ENCODE measurements at places on chromosomes 4 and X. TPM values are rescaled to one million over a fixed set of nuclear protein-coding genes. Genes with fewer than 3 reads are reported as not detected.
A peak's percentile ranks its signal among the peaks of the same experiment; 100 is the strongest.

PRAF2 gene
- 40.1 TPM for polyA plus RNA-seq

TMEM255A gene
- polyA plus RNA-seq = 1.0 TPM

IL2 gene
- not detected for polyA plus RNA-seq

PLAC8 gene
- polyA plus RNA-seq = 7.2 TPM

MYOZ2 gene
- 0.20 TPM for polyA plus RNA-seq

FAM47E gene
- polyA plus RNA-seq = 6.4 TPM

- no peak for DNase-seq
Measured at GRCh38 chr4:170256807-170257206, 167.1 kb upstream of the AADAT start.

DNA sequence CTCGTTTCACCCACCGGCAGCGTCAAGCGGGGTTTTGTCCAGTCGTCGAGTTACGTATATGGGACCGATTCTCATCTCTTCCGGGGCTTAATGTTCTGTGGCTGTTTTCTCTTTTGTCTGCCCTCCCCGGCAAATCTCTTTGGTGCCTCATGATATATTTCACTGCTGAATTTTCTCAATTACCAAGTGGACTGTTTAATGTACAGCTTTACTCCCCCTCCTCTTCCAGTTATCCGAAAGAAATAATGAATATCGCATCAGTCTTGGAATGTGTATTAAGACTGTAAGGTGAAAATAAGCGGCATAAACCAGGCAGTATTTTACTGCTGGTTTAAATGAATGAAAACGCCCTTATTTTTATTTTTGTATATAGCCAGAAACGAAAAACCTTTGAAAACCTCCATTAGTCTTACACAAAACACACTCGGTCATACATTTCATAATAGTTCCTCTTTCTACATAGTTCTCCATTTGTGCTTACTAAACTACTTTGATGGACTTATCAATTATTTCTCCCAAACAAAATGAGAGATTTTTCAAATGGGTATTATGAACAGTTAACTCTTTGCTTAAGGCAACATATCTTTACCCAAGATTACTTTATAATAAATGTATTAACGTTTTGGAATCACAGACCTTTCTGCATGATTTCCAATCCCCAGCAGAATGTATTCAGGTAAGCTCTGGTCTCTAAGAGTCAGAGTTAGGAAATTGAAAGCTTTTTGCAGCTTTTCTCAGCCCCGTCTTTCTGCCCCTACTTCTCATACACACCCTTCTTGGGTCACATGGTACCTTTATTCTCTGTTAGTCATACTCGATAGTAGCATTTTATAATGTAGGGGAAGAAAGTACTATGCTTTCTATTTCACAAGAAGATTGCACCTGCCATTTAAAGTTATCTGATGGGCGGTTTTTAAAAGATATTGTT lies 979 bp downstream of the RP2 start:
- DNase-seq = no peak

DNA sequence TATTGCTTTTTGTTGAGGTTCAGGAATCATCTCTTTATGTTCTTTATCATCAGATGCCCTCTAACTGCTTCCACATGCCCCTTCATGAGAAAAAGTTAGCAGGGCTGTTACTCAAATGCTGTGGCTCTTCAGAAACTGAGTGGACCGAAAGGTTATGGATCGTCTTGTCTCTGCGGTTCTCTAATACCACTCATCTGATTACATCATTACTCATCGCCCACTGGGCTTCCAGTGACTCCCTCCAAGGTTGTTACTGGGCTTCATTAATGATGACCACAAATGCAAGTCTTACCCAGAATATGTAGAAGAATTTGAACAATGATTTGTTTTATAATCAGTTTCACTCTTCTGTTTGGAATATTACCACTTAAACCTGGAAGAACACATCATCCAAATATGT lies 67.7 kb downstream of the RWDD4 start:
- no peak for DNase-seq

- no peak for DNase-seq
Measured at GRCh38 chr4:16337936-16338335, 111.7 kb upstream of the TAPT1 start.

DNA sequence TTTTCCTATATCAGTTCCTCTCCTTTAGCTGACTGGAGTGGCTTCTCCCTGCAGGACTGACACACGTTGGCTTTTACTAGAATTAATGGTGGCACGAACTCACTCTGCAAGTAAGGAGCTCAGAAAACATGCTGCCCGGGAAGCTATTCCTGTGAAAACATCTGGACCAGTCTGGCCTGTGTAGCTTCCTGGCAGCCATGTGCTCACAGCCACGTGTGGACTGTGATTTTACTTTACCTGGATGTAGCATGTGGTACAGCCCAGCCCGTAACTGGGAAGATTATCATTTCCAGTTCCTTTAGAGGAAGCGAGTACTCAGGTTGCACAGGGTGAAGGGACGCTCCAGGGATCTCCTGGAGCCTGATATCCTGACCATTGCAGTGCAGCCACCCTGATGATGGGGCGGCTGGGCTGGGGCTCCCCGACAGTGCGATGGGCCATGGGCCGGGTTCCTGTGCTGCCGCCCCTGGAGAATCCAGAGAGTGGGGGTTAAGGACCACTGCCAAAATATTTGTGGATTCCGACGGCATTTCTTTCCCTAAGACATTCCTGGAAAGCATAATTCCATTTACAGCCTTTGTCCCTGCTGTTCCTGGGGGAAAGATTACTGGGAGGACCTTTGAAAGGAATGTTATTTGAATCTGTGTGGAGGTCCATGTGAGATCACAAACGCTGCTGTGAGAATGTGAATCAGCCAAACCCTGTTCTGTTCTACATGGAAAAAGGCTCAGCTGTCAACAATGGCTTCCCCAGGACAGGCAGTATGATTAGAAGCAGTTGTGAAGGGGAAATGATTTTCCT lies 35.0 kb downstream of the PROM1 start:
- no peak for DNase-seq

- DNase-seq = no peak
Measured at GRCh38 chr4:2318476-2318875, 56.6 kb upstream of the MXD4 start.

GRCh38 chrX:108020631-108021030 lies 24.2 kb upstream of the VSIG1 start:
- DNase-seq = no peak

DNA sequence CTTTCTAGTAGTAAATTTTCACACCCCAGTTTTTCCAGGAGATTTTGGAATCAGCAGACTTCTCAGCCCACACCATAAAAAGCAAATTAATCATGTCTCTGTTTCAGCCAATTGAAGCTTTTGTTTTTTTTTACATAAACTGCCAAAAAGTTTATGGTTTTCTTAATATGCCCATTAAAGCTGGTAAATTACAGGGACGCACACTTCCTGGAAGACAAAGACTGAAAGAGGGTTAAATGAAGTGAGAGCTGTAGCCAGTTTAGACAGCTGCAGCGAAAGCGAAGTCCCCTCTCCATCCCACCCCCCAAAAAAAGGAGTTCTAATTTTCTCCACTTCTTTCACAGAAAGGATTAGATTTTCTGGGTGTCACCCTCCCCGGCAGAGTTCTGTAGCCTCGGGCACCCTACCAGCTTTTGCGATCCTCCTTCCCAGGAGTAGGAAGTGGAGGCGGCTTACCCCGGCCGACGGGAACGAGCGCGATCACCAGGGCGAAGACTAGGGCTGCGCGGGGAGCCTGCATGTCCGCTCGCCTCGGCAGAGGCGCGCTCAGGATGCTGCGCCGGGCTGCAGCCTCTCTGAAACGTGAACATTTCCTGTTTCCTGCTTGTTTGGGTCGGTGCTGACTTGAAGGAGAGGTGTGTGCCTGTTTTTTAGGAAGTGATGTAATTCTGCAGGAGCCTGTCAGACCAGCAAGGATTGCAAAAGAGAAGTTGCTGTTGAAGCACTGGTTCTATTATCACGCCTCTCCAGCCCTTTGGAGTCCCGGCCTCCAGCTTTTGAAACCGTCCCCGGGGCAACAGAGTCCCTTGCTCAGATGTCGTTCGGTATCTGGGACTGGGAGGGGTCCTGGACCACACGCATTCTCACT lies at the start of gene TMEM154:
TSS of gene TMEM154 (minus strand) at position 584 of the 868 bp plus-strand sequence. CDS start at position 520, 64 bp downstream.
- peak; percentile 38 for DNase-seq

DNA sequence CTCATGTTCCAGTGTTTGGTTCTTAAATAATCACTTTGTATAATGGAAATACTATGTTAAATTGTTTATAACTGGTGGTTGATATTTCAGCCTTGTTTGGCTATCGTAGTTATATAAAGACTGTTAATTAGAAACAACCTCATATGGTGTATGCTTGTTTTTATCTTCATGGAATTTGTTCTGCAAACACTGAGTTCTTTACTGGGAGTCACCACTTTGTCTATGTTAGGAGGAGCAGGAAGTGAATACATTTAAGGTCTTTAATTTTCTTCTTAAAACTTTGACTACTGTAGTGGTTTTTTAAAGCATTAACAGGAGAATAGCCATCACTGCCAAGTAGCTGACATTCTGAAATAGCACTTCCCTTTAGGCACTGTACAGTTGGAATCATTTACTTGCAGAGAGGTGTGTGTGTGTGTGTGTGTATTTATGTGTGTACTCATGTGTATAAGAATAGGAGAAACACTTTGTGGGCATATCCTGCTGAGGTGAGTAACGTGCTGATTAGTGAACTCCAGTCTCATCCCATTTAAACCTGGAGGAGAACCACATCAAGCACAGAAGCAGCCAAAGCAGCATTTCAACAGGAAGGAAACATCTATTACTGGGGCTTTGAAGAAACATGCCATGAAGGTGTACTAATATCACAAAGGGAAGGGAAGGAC lies 37.8 kb downstream of the TET2 start:
- DNase-seq = no peak

DNA sequence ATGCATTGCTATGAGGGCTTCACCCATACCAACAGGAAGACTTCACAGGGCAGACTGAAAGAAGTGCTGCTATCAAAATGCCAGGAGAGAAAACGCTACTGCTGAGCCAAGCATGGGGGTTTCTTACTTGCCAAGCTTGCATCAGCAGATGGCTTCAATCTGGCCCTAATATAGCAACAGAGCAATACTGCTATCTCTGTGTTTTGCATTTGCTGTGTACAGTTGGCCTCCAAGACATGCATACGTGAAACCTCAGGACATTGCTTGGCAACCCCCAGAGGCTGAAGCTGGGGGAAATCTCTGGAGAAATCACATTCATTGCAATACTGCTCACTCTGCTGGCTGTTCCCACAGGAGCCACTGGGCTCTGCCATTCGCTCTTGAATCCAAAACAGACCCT lies 127.2 kb upstream of the GPC4 start:
- peak; percentile 28 for DNase-seq

Measured in right lung (tissue), 10 donors.